Right lobe of liver (tissue), 6 donors: ENCODE measurements at places on chromosomes 13 and 19. TPM values are rescaled to one million over a fixed set of nuclear protein-coding genes. Genes with fewer than 3 reads are reported as not detected.

Gene LILRA1
- total RNA-seq = 0.90 TPM

Gene ANGPTL4
- 81.5 TPM for total RNA-seq

Gene ZNF224
- 11.3 TPM for total RNA-seq

Gene CPAMD8
- 1.8 TPM for total RNA-seq

Gene TLE6
- total RNA-seq = 2.8 TPM

Gene NKPD1
- total RNA-seq = not detected
